ENCODE measurements at places on chromosomes 4 and X.

DNA sequence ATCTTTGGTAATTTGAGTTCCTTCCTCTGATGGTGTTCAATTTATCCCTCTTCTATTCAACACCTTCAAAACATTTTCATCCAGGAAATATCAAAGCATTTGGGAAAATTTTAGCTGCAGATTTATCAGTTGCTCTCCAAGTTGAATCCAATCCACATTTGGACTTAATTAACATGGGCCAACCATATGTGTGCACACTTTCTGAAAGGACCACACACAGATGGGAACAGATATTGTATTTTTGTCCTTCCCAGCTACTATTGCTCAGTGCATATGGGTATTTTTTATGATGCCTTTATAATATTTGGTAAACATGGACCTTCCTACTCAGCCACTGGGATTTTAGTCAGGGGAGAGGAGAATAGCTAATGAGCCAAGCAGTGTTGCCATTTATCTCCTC, 65.2 kb downstream of the GLRA2 start:
- no peaks in the 10 kb centered on the region for H3K27me3 ChIP-seq
- H3K4me1 ChIP-seq, result no peaks in the 10 kb centered on the region
- DNase-seq, result no peak
- H3K36me3 ChIP-seq, result no peaks in the 10 kb centered on the region

GRCh38 chr4:145808848-145809512, 129.0 kb downstream of the C4orf51 start:
- peaks cover 5% of the 10 kb centered on the region for H3K36me3 ChIP-seq
- H3K4me3 ChIP-seq, result no peak overlapping the region
- H3K27me3 ChIP-seq, result no peaks in the 10 kb centered on the region
- peak overlapping the region; percentile 60 for H3K27ac ChIP-seq

- no peaks in the 10 kb centered on the region for H3K27me3 ChIP-seq
- H3K4me3 ChIP-seq, result no peak overlapping the region
- no peak overlapping the region for H3K27ac ChIP-seq
- peaks cover 36% of the 10 kb centered on the region for H3K36me3 ChIP-seq
- no peaks in the 10 kb centered on the region for H3K4me1 ChIP-seq
Observed at GRCh38 chr4:4426511-4427120, 39.7 kb downstream of the NSG1 start.

- H3K36me3 ChIP-seq, result peaks cover 10% of the 10 kb centered on the region
- H3K4me3 ChIP-seq, result no peak overlapping the region
- H3K4me1 ChIP-seq, result peaks cover 85% of the 10 kb centered on the region
- H3K27ac ChIP-seq, result peak overlapping the region; percentile 83
- no peaks in the 10 kb centered on the region for H3K27me3 ChIP-seq
Observed at GRCh38 chr4:87058356-87059073, 123.7 kb downstream of the AFF1 start.
